Stimulated activated CD4-positive, alpha-beta T cell treated with anti-CD3 and anti-CD28 coated beads, Interleukin-2, amount 100 ng/mL, for 48 hours (primary cell): ENCODE measurements at places on chromosomes 5 and 9.

DNA sequence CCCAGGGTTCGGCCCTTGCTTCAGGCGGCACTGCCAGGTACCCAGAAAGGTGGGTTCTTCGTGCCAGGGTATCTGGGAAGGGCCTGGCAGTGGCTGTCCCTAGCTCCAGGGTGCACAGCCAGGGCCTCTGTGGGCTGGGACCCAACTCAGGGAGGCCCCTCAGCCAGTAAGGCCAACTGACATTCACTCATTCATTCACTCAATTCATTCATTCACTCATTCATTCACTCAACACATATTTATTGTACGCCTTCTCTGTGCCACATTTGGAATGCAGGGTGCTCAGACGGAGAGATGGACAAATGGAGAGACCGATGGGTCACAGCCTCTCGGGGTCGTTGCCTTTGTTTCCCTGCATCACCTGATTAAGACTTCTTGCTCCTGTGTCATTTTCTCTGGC, 154.9 kb downstream of the GAPVD1 start:
- no peak for DNase-seq

DNA sequence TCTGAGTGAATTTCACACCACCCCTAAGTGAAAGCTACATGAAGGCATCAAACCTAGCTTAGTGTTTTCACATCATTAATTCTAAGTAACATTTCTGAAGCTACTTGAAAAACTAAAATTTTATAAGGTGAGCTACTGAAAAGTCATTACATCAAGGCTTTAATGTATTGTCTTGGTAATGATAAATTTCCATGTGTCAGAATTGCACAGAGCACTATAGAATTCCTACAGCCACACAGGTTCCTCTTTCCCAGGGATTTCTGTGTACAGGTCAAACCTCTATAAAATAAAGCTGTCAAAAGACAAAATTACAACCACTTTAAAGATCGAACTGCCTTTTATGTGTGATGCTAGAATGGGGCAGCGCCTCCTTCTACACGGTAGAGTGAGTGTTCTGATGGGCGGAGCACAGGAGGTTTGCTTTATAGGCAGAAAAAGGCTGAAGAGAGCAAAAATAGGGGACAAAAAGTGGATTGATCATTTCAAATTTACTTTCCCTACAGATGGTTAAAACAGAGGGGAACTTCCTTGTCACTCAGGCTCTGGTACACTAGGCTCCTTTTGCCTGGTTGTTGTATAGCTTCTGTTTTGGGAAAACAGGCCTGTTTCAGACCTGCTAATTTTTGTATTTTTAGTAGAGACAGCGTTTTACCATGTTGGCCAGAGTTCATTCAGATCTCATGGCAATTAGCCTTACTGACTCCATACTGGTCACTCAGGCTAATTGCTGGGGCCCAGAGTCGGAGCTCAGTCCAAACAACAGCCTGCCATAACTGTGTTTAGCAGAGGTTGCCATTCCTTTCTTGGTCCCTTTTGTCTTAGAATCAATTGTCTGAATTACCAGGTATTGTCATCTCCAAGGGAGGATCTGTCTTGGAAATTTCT, 102.5 kb upstream of the BASP1 start:
- no peak for DNase-seq

- DNase-seq, result no peak
Measured at GRCh38 chr9:34986540-34987047, 3.0 kb upstream of the DNAJB5 start.

DNA sequence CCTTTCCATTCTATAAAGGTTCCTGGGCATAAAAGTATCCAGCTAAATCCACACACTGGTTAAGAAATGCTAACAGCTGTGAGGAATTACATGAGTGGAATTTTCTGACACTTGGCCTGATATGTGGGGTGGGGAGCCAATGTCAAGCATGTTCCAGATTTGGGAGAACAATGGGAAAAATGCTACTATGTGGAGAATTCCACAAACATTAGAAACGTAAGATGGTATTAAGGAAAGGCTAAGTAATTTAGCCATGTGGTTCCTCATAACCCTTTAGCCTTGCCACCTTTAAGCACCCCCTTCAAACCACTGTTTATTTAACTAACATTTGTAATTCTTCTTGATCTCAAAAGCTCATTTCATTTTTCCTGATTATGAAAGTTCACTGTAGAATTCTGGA, 149.2 kb downstream of the GNA14 start:
- DNase-seq, result no peak

DNA sequence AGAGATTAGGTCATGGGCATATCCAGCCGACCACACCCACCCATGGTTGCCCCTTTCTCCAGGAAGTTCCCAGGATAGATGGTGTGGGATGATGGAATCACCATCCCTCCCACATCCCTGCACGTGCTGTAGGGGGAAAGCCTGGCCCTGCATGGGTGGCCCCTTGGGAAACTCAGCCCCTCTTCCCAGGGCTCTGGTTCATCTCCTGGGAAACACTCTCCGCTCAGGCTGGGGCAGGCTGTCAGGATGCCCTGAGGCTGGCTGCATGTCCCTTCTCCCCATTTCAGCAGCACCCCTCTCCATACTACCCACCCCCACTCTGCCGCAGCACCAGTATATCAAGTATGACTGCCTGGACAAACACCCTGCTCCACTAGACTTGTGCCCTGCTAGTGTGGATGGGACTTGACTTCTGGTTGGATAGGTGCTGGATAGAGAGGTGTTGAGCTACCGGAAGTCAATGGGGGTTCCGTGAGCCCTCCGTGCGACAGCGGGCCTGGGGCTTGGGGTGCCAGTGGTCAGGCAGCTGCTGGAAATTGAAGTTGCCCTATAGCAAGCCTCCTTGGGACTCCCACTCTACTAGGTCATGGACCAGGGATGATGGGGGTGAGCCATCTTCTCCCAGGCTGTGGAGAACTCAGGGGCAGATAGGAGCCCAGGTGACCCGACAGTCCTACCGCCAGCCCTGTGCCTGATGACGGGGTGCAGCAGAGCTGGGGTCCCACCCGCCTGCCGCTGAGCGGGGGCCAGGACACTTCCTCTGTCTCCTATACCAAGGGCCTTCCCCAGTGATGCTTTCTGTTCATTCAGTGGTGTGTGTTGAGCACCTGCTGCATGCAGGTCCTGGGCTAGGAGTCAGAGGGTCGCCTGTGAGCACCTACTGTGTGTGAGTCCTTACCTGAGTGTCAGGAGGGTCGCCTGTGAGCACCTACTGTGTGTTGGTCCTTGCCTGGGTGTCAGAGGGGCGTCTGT, 69.4 kb upstream of the COL5A1 start:
- no peak for DNase-seq

- DNase-seq, result no peak
Measured at GRCh38 chr5:127429928-127430327, 87.5 kb upstream of the PRRC1 start.

DNA sequence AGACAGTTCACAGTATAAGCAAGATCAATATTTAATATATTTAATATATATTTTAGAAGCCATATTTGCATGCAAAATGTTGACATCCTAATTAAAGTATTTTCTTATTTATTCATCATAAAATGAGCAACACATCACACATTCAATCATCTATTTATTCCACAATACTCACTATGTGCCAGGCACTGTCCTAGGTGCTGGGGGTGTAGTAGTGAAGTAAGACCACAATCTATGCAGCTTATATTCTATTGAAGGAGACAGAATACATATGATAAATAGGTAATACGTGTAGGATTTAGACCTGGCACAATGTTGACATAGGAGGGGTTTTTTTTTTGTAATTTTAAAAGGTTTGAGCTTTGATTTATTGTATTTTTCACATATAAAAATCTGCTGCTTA, 63.1 kb downstream of the GRIN3A start:
- no peak for DNase-seq

DNA sequence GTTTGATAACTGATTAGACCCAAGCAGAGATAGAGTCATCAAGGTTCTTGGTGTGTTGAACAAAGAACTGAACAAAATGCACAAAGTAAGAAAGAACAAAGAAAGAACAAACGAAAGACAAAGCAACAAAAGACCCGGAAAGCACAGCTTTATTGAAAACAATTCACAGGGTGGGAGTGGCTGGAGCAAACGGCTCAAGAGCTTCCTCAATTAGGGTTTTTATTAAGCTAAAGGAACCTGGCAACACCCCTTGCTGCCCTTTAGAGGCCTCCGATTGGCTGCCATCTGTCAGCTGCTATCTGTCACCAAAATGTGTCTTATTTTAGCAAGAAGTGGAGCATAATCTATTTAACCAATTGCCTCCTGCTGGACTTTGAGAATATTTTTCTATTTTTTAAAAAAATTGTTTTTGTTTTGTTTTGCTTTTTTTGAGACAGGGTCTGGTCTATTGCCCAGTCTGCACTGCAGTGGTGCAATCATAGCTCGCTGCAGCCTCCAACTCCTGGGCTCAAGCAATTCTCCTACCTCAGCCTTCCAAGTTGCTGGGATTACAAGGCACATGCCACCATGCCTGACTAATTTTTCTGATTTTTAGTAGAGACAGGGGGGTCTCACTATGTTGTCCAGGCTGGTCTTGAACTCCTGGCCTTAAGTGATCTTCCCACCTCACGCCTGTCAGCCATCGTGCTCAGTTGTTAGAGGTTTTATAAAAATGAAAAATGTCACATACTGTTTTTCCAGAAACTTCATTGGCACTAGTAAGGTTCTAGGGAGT, 7.7 kb upstream of the ABO start:
- DNase-seq, result no peak

GRCh38 chr5:138230981-138231589, 18.0 kb upstream of the CDC23 start:
- DNase-seq, result no peak

DNA sequence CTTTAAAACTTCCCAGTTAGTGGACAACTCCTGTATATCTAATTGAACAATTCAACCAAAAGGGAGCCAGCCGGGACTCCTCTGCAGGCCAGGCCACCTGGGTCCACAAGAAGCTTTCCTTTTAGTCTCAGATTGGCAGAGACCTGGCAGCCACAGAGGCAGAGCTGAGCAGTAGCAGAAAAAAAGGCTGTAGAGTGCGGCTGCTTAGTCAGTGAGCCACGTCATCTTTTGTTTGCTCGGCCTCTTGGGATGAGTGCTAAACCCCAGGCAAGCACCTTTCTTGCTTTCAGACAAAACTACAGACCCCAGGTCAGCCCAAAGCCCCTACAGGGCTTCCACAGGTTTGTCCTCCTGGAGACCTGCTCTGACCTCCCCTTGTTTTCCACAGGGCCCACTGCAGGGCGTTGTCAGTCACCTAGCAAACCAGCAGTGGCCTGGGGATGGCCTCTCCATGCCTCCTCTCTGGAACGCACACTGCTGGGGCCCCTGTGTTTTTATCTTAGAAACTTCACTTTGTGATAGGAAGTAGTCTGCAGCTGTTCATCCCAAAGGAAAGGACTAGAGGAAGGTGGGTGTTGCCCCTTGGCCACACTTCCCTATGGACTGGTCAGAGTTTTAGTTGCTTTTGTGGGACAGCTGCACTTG, 49.9 kb downstream of the SHB start:
- DNase-seq, result no peak

- DNase-seq, result no peak
Measured at GRCh38 chr5:10676224-10676623, 84.8 kb downstream of the DAP start.

DNA sequence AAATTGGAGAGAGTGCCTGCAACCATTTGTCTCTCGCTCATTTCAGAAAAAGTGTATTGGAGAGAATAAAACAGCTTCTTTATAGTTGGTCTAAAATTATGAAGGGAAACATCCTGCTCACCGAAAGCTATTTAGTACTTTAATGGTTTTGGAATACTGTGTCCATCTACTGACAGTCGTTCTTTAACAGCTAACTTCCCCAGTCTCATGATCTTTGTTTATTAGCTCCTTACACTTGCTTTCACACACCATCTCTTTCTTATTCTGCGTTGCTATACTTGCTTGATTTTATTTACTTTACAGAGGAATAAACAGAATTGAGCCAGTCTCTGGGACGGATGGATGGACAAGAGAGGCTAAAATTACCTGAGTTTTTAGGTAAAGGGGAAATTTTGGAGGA, 229.3 kb downstream of the CCDC171 start:
- no peak for DNase-seq

- no peak for DNase-seq
Measured at GRCh38 chr5:65855766-65856315, 70.5 kb upstream of the ERBIN start.

DNA sequence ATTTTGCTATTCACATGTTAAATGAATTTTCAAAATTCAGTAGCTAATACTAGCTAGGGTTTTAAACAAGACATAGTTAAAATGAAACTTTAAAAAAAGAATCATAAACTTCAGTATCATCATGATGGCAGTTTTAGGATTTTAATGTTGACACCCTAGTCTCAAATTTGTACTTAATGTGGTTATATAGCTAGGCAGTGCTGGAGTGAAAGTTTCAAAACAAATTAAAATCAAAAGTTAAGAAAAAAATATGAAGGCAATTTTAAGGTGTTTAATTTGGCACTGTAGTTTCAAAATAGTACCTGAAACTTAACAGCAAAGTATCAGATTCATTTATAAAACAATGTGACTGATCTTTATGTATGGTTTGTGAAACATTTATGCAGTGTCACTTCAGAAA, 19.3 kb upstream of the CDKN2B start:
- no peak for DNase-seq

DNA sequence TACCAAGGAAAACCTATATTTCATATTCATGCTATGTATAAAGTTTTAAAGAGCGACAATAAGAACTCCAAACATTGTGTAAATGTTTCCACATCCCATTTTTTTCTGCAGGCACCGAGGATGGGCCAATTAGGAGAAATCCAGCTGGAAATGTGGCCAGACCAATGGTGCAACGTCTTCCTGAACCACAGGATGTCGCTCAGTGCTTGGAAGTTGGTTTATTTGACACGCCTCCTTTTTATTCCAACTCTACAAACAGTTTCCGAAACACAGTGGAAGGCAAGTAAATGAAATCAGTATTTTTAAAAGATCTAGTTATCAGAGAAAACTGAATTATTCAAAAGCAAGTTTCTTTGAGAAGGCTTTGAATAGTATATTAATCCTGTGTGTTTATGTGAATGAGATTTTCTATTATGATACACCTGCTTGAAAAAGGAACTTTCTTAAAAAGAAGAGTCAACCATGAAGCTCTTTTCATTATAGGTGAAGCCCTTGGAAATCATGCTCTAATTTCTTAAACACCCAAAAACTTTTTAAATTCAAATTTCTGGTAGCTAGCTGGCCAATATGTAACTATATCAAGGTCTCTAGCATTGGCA, 9.1 kb downstream of the TYRP1 start:
- no peak for DNase-seq
